SK-N-SH (cell line): ENCODE measurements at places on chromosomes 11 and 22.

GRCh38 chr11:19181531-19182261, 20.1 kb downstream of the CSRP3 start:
- DNase-seq, result no peak

GRCh38 chr11:119339589-119340334, 921 bp downstream of the C1QTNF5 start:
- peak; percentile 95 for DNase-seq

DNA sequence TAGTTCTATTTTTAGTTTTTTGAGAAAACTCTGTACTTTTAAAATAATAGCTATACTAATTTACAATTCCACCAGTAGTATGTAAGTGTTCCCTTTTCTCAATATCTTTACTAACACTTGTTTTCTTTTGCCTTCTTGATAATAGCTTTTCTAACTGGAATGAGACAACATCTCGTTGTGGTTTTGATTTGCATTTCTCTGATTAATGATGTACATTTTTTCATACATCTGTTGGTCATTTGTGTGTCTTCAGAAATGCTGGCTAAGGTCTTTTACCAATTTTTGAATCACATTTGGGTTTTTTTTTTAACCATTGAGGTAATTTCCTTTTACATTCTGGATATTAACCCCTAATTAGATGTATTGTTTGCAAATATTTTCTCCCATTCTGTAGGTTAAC, 258.9 kb downstream of the DYNC2H1 start:
- DNase-seq, result no peak

GRCh38 chr11:3201112-3201581, 17.5 kb downstream of the MRGPRG start:
- peak; percentile 30 for DNase-seq

DNA sequence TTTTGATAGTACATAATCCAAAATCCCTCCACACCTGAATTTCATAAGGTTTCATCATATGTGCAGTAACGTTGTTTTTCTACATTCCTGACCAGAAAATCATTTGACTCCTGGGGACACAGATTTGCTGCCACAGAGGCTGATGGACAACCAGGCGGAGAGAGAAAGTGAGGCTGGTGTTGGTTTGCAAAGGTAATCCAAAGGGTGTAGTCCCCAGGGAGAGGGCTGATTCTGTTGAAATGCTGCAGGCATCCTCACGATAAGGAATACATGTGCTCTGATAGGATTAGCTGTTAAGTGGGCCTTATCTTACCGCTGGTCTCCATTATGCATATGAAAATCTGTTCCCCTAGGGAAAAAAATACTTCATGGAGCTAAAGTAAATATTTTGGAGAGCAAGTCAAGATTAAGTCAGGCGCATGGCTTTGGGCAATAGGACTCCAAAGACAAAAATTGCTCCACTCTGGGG, 8.1 kb downstream of the APOL6 start:
- peak; percentile 66 for DNase-seq

DNA sequence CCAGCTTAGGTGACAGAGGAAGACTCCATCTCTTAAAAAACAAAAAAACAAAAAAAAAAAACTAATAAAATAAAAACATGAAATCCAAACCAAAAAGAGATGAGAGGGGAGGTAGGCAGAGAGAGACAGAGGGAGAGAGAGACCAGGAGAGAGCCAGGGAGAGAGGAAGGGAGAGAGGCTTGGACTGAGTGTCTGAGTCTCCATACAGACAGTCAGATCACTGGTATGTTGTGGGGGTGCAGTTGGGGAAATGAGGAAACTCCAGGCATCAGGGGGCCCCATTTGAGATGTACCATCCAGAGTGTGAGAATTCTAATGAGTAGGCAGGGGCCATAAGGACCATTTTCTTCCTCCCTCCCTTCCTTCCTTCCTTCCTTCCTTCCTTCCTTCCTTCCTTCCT, 53.1 kb upstream of the SEPTIN5 start:
- no peak for DNase-seq

GRCh38 chr22:48886604-48887393, 940.9 kb downstream of the BRD1 start:
- DNase-seq, result no peak

DNA sequence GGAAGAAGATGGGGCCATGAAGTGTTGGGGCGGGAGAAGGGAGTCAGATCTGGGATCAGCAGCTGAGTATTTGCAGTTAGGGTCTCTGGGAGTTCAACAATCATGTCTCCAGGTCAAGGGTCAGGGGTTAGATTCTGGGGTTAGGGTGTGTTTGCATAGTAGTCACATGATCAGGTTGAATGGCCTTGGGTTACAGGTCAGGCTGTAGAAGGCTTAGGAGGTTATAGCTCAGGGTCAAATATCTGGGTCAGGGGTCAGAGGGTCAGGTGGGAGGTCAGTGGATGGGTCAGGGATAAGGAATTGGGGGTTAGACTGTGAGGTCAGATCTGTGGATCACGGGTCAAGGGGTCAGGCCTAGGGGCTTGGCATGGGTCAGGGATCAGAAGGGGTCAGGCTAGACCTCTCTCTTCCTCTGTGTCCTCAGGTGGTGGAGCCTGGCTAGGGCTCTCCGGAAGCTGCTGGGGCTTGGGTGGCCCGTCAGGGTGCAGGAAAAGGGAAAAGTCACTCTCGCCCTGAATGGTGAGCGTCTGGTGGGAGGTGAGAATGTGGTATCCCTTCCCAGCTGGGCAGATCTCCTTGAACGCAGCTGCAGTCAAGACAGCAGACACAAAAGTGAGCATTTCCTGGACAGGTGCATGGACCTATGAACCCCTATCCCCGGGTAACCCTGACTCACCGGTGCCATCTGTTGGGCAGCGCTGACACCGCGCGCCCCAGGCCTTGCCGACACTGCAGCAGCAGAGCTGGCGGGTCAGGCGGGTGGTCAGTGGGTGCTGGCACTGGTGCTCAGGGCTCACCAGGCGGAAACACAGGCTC, 6.4 kb downstream of the LTBP3 start:
- DNase-seq, result peak; percentile 85

DNA sequence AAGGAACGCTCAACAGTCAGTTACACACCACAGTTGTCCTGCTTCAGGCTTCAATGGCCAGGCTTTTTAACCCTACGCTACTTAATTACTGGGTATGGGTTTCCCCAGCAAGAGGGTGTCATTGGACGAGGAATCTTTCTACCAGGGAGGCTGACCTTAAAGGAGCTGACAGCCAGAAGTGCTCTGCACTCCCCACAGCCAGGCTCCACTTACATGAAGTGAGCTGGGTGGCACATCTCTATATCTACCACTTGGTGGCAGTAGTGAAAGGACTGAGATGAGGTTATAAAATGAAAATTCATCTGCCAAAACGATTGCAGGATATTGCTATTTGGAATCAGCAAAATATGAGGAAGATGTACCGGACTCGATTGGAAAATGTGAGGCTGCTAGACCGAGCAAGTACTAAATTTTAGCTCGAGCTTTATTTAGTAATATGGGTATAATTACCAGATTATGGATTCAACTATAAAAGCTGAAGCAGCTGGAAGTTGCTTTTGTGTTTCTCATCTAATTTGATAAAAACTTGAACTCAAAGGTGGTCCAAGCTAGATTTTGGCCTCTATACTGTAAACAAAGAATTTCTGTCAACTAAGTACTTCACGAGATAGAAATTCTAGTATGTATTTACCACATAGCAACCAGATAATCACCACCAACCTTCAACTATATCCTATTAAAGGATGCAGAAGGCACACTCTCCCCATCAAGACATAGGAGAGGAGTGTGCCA, 53.9 kb upstream of the CEP126 start:
- DNase-seq, result peak; percentile 30

- DNase-seq, result peak; percentile 37
These were observed 6.0 kb upstream of the CARD10 start for GRCh38 chr22:37525073-37525745.

GRCh38 chr11:102421261-102421660, 31.3 kb downstream of the TMEM123 start:
- no peak for DNase-seq

DNA sequence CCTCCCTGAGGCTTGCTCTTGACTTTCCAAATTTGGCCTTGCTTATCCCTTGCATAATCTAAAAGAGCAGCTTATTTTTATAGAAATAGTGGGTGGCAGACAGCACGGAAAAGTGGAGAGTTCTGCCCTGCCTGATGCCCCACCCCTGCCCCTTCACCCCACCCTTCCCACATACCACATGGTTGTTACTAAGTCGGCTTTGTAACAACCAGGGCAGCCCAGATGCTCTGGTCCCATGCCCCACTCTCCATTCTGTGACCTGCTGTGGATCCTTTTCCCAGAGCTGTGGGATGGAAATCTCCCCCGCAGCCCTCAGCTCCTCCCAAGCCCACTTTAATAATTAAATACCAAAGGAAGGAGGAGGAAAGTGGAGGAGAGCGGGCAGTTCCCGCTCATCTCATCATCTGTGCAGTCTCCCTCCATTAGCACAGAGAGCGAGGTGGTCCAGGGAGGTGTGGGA, 10.9 kb downstream of the MRGPRF start:
- no peak for DNase-seq

GRCh38 chr11:83864412-83865057, 578.4 kb upstream of the CCDC90B start:
- DNase-seq, result peak; percentile 39

DNA sequence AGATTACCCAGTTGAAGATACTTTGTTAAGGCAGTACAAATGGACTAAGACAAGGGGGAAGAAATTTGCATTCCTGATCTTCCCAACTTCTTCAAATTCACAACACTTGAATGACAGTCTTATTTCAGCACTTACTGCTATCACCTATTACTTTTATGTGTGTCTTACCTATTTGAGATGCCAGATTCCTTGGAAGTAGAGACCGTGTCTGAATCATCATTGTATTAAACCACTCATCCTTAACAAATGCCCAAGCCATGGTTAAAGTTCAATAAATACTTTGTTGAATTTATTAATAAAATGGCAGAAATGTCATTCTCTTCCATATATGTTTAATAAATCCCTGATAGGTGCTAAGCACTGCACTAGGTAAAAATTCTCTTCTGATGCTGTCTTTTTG, 18.3 kb downstream of the SC5D start:
- no peak for DNase-seq

DNA sequence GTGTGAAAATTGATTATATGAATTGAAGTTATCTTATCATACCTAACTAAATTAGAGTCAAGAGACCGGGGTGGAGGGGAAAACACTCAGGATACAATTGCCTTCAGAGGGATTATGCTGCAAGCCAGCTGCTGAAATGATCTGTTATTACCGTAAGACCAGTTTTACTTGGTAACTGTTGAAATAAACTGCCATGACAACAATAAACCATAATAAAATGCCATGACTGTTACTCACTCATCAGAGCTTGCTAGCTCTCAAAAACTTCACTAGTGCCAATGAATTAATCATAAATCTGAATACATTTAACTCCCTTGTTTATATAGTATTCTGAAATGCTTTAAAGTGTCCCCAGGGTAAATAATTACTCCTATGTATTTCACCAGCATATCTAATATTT, 68.2 kb downstream of the CASP12 start:
- no peak for DNase-seq

GRCh38 chr11:15146271-15147003, 31.7 kb downstream of the INSC start:
- DNase-seq, result no peak

GRCh38 chr22:49628391-49629260, 199.0 kb downstream of the BRD1 start:
- DNase-seq, result no peak

- peak; percentile 2 for DNase-seq
These were observed 5.1 kb downstream of the CD82 start for GRCh38 chr11:44570411-44571155.

- no peak for DNase-seq
These were observed 152.5 kb downstream of the CCDC34 start for GRCh38 chr11:27210531-27210930.

DNA sequence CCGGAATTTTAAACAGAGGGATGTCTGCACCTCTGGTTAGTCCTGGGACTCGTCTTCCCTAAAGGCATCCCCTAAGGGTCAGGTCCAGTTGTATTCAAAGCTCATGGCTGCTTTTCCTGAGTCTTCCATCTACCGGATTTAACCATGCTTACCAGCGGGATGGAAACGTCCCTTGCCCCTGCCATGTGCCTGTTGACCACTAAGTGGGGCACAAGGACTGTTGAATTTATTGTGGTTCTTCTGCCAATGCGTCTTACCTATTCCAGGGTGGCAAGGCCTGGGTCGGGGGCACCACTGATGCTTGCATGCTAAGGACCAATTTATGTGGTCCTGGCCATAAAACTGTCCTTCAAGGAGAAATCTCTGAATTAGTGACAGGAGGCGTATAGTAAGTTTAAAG, 25.6 kb downstream of the ANKRD42 start:
- DNase-seq, result peak; percentile 23

DNA sequence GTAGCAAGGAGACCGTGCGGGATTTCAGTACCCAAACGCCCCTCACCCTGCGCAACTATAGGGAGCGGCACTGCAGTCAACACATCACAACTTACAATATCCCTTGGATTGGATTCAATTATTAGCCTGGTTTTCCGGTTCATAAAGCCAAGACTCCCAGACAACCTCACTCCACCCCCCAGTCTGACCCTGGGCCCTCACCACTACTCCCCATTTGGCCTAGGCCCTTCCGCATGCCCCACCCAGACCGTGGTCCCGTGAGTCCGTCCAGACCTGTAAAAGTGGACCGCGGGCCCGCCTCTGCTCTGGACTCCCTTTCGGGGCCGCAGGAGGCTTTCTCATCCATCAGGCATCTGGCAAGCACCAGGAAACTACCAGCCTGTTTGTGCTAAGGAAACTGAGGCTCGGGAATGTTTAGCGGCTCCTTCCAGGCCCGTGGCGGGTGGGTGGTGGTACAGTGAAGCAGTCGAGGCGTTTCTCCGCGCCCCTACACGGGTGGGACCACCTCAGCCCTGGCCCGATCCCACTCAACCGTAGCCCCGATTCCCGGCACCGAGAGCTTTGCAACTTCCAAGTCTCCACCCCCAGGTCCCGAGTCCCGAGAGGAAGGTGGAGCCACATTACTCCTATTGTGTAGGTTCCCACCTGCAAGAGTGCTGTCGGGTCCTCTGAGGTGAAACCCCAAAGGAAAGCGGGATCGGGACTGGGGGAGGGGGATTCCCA, 679 bp upstream of the DPP3 start:
- peak; percentile 66 for DNase-seq

DNA sequence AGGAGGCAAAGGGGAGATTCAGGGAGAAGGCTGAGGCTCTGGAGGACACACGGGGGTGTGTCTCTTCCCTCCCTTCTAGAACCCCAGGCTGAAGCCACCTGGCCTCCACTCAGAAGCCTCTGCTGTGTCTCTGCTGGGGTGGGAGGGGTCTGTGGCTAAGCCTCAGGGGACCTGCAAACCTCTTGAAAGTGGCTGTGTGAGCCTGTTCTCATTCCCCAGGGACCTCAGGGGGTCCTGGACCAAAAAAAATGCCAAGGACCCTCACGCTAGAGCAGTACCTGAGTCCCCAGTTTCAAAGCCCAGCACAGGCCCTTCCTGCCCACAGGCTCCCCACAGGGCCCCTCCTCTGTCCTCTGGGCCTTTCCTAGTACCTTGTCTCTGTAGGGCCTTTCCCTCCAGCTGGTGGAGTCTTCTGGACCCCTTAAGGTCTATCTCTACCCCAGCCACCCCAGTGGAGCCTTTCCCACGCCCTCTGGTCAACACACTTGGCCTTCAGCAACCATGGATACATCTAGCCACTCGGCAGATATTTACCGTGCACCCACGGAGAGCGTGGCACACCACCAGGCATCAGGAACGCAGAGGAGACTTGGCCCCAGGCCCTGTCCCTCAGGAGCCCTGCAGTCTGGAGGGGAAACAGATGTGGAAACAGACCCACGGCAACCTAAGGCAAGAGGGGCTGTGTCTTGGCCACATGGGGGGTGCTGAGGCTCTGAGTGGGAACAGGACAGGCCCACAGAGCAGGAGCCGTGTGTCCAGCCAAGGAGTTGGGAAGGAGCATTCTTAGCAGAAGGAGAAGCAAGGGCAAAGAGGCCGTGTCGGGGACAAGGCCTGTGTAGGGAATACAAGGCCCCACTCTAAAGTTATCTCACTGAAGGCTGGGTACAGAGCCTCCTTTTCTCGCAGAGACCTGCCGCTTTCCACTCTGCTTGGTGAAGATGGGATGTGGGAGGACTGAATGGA, 18.5 kb downstream of the PLA2G6 start:
- DNase-seq, result no peak
